Foreskin fibroblast (primary cell): ENCODE measurements at places on chromosomes 7 and 10.

- no peak for DNase-seq
These were observed at the start of gene TMEM176B for GRCh38 chr7:150799741-150800580. TSS of gene TMEM176B (minus strand) at chr7:150800364. CDS start at chr7:150796569, 3,795 bp downstream.

DNA sequence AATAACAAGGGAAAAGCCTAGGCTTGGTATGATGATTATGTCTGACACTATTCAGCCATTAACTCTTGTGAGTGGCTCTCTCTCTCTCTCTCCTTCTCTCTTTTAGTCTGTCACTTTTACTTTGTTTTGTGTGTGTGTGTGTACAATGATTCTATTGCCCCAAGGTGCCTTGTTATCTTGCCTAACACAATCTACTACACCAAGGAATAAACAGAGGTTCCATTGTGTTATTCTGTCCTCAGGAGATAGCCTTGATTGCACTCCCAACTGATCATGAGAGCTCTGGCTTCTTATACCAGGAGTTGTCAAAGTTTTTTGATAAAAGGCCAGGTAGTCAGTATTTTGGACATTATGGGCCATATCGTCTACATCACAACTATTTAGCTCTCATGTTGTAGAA, 123.4 kb upstream of the CALCR start:
- DNase-seq, result no peak

DNA sequence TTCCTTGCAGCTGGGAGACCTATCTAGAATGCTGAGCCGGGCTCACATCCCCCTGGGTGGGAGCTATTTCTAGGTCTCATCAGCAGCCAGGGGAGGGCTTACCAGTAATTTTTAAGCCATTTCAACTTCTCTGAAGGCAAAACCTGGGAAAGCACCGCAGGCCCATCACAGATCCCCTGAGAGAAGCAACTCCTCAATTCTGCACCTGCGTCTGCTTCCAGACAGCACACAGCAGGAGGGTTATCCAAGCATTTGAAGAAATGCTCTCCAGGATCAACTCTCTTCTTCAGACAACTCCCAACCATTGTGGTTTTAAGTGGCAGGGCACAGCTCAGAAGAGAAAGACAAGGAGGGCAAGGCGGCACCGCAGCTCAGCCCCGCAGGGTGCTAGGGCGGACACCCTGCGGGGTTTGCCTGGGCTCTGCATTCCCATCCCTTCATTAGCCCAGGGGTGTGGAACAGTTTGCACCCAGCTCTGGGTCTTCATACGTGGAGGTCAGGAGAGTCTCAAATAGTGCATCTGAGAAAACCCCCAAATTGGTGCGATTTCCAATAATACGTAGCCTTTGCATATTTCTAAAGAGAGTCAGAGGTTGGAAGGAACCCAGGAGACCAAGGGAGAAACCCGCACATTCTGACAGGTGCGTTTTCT, 618.7 kb downstream of the DNAJB6 start:
- DNase-seq, result no peak

- no peak for DNase-seq
These were observed 488 bp downstream of the ABCF2 start for GRCh38 chr7:151226560-151226874.

DNA sequence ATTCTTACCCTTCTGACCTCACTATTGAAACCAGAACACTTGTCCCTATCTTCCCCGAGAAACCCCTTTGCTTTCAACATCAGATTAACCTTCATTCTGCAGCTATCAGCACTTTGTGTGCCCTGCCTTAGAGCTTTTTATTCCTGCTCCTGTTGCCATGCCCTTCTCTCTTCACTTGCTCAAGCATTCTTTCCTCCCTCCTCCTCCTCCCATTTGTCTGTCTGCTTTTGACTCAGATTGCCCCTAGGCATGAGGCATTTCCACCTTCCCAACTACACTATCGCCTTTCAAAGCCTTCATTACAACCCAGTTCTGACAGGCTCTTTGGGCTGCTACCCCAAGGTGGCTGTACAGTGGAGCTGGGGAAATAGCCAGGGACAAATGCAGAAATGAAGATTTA, 143.3 kb downstream of the SLC25A13 start:
- DNase-seq, result no peak

DNA sequence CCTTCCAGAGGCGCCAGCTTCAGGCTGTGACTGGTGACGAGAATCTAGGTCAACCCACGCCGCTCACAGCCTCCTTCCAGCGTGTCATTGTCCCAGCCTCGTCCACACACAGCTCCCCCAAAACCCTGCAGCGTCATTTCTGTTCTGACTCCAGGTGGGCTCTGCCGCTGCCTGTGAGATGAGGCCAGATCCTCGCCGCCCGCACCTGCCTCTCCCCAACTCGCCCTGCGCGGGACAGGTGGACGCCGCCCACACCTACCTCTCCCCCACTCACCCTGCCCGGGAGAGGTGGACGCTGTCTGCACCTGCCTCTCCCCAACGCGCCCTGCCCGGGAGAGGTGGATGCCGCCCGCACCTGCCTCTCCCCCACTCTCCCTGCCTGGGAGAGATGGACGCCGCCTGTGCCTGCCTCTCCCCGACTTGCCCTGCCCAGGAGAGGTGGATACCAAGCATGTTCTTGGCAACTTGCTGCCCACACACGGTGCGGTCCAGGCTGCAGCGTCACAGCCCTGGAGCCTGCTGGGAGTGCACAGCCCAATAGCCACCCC, 32.0 kb upstream of the CFAP46 start:
- DNase-seq, result no peak

- DNase-seq, result no peak
These were observed 197.3 kb downstream of the PCLO start for GRCh38 chr7:82965088-82966036.

DNA sequence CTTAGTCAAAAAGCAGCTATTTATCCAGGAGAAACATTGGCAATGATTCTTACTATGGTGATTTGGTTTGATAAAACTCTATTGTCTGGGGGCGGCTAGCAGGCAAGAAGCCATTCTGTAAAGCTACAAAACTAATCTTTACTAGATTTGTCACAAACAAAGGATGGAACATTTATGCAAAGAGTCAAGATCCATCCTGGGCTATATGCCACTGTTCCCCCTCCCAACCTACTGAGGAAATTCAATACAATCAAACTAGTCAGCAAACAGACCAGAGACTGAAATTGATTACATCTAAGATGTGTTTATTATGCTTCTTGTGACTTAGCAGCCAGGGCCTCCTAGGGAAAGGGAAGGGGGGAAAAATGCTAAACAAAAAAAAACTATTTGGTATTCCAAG, 397.6 kb downstream of the GPAM start:
- DNase-seq, result no peak

DNA sequence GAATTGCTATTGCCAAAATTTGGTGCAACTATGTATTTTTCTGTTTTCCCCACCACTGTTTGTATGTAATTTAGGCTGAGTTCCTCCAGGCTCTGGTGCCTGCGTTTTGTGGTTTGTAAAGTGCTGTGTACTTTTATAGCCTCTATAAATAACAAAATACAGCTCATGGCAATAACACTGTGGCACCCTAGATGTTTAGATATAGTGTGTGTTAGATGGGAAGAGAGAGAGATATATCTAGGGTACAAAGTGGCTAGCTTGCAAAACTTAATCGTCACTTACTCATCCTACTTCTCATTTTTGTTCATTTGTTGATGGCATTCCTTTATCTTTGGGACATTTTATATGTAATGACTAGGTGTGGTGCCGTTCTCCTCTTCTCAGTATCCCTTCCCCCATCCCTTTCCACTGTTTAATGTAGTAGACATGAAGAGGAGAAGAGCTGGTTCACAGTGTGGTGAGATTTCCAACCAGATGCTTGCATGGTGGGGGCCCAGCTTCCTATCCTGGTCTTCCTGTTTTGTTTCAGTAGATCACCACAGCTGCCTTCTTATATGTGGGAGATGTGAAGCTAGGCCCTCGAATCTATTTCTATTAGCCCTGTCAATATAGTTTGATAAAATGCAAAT, 115.0 kb downstream of the SND1 start:
- DNase-seq, result no peak

DNA sequence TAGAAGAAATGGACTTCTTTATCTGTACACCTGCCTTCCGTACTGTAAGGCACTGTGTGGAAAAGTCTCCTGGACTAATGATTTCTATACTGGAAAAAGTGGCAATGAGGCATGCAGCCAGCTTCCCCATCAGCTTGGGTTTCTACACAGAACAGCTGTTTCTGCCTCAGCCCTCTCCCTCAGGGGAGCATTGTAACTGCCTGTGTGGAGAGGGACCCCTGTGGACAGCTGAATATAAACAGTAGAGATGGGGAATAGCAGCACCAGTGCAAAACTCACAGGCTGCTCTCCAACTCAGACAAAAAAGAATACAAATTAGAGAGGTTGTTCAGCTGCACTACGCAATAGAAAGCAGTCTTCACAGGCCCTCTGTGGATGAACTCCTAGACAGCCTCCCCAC, 451.3 kb upstream of the MBL2 start:
- DNase-seq, result no peak

- no peak for DNase-seq
These were observed 1203.5 kb downstream of the TYW1 start for GRCh38 chr7:68200051-68200670.

DNA sequence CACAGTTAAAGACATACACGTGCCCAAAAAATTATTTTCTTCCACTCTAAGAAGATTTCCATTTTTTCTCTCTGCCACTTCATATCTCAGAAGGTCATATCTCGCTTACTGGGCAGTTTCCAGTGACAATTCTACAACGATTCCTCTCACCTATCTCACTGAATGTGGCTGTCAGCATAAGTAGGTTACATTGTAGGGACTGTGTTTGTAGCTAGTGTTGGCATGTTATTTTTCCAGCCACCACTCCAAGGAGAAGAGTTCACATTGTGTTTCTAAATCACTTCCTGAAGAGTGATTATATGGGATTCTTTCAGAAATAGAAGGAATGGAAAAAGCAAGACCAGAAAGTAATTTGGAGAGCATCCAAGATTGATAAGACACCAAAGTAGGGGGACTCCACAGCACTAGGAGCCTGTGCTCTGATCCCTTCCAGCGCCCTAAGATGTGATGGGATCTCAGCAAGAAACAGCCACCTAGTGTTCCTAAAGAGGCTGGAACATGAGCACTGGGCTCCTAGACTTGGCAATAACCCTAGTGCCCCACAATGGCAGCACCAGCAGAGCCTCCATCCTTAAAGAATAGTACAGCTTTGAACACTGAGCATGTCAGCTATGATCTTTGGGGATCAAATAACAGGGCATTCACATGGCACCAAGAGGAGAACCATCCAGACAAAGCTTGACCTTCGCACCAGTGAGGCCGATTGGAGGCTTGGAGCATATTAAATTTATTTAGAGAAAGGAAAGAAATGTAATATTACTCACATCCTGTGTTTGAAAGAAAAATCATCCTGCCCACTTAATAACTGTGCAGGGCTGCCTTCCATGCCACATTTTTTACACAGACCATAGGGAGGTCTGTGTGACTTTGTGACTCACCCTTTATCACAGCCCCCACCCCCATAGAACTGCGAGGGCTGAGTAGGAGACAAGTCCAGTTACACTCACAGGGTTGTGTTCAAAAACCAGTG, 51.8 kb downstream of the CAV1 start:
- DNase-seq, result peak; percentile 98

DNA sequence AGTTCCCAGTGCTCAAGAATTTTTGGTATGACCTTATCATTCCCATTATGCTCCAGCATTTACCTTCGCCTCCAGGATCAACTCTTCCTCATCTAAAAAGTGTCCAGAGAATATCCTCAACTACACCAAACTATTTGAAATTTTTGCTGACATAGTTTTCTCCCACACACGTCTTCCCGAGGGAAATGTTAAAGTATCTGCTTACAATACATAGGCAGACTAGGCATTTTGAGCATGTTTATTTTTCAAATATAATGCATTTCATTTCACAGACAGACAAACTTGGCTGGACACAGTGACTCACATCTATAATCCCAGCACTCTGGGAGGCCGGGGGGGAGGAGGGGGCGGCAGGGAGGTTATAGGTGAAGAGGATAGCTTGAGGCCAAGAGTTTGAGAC, 177.1 kb upstream of the TRIM24 start:
- DNase-seq, result no peak

GRCh38 chr7:8221567-8221966, 40.4 kb downstream of the ICA1 start:
- no peak for DNase-seq

- peak; percentile 35 for DNase-seq
These were observed 5.0 kb downstream of the SEPTIN7 start for GRCh38 chr7:35805876-35806275.

- no peak for DNase-seq
These were observed 484.9 kb downstream of the GPAM start for GRCh38 chr10:111698711-111699110.

- peak; percentile 17 for DNase-seq
These were observed 30.0 kb upstream of the INHBA start for GRCh38 chr7:41732843-41733306.

- no peak for DNase-seq
These were observed 913.4 kb downstream of the CNTNAP2 start for GRCh38 chr7:147029953-147030352.

DNA sequence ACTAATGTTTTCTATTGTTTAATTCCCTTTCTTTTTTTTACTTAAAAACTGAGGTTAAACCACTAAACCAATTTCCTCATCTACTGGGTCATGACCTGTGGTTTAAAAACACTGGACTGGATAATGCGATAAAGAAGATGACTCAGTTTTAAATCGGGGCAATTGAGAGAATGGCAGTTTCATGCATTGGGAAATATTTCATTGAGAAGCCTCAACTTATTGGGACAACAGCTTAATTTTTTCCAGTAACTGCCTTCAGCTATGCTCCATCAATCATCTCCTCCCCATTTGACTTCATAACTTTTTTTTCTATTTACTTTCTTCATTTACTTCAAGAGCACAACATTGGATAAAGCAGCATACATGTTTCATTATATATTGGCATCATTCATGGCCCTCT, 61.8 kb upstream of the MET start:
- peak; percentile 48 for DNase-seq

GRCh38 chr10:86117051-86117450, 249.5 kb downstream of the GRID1 start:
- no peak for DNase-seq

- no peak for DNase-seq
These were observed 142.7 kb downstream of the ELFN1 start for GRCh38 chr7:1812509-1813393.

DNA sequence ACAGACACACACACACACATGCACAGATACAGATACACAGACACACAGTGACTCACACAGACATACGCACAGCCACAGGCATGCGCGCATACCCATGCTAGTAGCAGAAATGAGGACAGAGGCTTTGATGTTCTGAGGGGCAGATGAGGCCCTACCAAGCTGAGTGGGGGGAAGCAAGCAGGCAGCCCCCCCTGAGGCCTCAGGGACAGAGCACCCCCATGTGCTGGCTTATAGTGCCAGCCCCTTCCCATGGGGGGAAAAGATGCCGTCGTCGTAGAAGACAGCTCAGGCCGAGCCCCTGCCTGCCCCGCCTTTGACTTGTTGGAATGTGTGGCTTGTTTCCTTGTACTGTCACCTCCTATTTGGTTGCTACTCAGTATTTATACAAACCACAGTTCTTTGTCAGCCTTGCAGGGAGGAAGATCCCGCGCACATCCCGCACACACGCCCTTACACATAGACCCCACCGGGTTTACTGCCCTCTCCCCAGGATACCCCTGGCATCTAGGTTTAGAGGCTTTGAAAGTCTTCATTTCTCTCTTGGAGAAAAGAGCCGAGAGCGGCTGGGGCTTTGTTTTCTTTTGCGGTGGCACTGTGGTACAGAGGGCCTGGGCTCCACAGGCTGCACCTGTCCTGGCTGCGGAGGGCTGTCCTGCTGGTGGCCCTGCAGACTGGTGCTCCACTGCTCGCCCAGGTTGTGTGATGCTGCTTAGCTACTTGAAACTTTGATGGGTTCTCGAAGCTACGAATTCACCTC, 112.5 kb downstream of the DOCK1 start:
- DNase-seq, result no peak

- DNase-seq, result peak; percentile 47
These were observed 9.3 kb upstream of the FAM180A start for GRCh38 chr7:135757719-135758411.

- DNase-seq, result peak; percentile 71
These were observed 28.3 kb downstream of the NCAPG2 start for GRCh38 chr7:158676171-158676840.
